ENCODE measurements at places on chromosomes 11 and 22.
A peak's percentile ranks its signal among the peaks of the same experiment; 100 is the strongest.

DNA sequence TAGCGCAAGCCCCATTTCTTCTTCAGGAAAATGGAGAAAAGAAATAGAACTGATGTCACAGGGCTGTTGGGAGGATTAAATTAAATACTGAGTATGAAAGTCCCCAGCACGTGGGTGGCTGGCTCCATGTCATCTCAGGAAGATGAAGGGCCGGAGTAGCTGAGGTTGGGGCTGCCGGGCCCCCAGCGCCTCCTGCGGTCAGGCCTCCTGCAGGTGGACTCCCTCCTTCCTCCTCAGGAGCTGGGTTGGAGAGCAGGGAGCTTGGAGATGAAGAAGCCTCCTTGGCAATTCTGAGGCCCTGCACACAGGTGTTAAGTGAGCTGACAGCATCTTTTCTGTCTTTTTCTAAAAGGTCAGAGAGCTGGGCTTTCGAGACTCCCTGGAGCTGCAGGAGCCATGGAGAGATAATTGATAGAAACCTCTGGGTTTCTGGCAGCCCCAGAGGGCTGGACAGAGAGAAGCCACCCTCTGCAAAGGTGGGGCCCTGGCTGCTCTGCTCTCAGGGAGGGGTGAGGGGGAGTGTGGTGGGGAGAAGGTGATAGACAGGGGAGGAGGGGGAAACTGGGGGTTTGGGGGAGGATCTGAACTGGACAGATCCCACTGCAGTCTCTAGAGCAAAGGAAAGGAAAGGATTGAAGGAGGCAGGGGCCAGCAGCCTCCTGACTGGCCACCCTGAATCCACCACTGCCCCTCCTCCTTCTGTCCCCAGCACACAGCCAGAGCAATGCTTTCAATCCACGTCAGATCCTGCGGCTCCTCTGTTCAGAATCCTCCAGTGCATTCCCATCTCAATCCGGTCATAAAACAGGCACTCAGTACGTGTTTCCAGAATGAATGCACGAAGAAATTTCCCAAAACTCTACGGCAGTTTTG is 210.8 kb downstream of the CEP164 start:
- DNase-seq, result no peak

GRCh38 chr11:10255388-10256125 is 38.5 kb downstream of the SBF2 start:
- DNase-seq, result no peak

DNA sequence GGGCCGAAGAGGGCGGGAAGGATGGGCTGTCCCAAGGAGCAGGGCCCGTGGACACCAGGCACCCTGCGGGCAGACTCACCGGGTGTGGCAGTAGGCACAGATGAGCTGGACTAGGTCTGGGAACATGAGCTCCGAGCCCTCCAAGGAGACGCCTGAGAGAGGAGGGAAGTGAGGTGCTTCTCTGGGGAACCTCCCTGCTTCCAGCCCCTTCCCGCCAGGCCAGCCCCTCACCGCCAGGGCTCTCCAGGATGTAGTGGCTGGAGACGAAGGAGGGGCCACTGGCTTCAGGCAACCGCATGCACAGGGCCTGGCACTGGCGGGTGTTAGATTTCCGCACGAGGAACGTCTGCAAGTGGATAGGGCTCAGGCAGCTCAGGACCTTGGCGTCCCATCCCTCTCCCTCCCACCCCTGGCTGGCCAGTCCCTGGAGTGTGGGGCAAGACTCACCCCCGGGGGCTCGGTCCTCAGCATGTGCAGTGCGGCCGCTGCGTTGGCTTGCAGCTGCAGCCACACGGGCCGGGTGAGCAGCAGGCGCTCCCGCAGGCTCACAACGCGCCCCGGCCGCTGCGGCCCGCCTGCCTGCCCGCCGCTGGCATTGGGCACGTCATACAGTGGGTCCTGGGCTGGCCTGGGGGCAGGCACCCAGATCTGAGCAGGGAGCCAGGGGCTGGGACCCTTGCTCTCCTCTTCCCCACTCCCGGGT is 552 bp downstream of the RIN1 start:
- no peak for DNase-seq

- DNase-seq, result no peak
These were observed 9.8 kb downstream of the PPP6R3 start for GRCh38 chr11:68470304-68470811.

DNA sequence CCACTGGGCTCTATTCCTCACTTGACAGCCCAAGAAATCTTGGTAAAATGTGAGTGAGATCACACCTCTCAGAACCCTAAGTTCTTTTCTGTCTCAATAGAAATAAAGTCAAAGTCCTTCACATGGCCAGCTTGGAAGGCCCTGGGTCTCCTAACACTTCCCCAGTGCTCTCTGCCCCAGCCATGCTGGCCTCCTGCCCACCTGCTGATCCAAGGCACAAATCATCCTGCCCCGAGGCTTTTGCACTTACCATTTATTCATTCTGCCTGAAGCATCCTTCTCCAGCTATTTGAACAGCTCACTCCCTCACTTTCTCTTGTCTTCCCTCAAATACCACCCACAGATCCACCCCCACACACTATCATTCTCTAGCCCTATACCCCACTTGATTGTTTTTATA is 26.4 kb downstream of the ISX start:
- DNase-seq, result no peak

DNA sequence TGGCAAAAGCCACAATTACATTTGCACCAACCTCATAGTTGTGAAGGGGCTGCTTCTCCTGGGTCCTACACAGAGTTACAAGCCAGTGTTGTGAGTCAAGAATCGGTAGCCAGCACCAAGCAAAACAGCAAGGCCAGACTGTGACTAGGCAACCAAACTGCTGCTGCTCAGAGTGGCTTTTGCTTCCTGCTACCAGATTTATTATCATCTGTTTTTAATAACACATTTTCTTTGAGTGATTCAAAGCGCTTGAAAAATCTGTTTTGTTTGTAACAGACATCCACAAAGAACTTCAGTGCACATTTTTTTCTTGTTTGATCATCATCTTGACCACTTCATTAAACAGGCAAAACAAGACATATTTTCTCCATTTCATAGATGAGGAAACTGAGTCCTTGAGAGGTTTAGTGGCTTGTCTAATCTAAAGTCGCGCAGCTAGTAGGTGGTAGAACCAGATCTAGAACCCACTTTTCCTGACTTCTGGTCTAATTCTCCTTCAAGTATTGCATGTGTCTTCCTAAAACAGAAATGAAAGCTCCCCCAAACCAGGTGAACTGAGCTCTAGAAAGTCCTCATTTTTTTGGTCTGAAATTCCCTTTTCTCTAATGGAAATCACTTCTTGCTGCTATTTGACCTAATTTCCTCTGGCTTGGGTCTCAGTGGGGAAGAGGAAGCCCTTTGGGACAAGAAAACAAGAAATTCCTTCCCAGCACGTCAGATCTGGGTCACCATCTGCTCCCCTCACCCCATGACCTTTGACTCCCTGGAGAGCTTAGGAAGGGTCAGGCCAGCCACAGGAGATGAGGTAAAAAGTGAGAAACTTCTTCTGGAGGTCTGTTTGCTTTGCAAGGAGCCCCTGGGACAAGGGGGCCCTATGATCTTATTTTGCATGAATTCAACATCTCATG is 39.9 kb downstream of the CWC15 start:
- no peak for DNase-seq

DNA sequence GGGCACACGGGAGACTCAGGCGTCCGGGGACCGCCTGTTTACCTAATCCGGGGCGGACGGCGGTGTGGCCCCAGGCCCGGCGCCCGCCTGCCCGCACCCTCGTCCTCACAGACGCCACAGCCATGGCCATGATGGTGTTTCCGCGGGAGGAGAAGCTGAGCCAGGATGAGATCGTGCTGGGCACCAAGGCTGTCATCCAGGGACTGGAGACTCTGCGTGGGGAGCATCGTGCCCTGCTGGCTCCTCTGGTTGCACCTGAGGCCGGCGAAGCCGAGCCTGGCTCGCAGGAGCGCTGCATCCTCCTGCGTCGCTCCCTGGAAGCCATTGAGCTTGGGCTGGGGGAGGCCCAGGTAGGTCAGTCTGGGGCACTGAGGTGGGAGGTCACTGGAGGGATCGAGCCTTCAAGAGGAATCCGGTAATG is 10.0 kb upstream of the RAB1B start:
- no peak for DNase-seq

DNA sequence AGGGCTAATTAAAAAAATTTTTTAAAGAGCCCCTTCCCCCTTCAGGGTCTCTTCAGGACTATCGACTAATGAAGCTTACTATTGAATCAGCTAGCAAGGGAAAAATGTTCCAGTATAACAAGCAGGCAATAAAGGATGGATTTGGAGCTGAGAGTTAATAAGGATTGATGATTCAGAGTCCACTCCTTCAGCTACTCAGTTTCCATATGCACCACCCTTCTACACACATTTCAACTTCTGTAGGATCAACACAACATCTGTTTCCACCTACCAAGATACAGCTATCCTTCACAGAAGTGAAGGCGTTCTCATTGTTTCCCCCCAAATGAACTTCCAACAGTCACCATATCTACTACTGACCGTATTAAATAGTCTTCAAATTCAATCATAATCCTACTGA is 6.6 kb upstream of the ALKBH3 start:
- no peak for DNase-seq

DNA sequence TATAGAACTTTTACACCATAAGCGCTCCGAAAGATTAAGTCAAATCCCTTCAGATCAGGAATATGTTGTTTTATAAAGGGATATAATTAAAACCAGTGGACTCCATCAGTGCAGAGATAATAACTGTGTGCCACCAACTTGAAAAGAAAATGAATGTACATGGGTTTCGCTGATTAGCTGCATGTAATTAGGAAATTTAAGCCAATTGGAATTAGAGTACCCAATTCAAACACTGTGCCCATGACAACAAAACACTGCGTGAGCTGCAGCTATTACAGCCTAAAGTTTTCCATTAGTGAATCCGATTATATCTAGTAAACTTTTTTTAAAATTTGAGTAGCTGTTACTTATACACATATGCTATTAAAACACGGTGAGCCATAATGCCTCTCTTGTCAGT is 392.3 kb upstream of the ARHGAP42 start:
- DNase-seq, result no peak

DNA sequence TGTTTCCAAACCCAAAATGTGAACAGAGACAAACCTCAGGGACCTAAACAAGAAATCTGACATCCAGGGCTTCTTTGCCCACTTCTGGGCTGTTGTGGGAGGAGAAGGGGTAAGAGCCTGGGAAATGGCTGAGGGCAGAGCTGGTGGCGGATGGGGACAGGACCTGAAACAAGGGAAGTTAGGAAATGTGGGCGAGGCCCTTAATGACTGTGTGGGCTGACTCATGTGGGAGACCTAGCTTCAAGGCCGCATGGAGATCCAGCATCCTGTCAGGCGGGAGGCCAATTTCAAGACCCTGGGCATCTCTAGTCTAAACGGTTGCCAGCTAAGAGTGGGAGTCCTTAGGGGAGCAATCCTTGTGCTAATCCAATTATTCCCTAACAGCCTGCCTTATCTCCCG is 2.1 kb upstream of the OAF start:
- peak; percentile 31 for DNase-seq

DNA sequence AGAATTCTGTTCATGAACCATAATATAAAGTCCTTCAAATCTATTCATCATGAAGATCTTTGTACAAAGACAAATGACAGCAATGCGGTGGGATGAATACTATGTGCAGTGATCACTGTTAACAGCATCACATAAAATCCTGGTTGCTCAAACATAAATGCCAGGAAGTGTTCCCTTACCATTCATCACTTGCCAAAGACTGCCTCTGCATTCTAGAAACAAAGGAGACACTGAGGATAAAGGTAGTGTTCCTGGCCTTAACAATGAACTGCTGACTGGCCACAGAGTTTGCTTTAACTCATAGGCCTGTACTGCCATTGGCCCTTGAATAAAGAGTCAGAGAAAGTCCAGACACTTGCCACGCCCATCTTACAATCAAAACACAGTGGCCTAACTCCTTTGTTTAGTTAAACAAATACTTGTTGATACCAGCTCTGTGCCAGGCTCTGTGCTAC is 29.5 kb downstream of the C2CD3 start:
- no peak for DNase-seq

DNA sequence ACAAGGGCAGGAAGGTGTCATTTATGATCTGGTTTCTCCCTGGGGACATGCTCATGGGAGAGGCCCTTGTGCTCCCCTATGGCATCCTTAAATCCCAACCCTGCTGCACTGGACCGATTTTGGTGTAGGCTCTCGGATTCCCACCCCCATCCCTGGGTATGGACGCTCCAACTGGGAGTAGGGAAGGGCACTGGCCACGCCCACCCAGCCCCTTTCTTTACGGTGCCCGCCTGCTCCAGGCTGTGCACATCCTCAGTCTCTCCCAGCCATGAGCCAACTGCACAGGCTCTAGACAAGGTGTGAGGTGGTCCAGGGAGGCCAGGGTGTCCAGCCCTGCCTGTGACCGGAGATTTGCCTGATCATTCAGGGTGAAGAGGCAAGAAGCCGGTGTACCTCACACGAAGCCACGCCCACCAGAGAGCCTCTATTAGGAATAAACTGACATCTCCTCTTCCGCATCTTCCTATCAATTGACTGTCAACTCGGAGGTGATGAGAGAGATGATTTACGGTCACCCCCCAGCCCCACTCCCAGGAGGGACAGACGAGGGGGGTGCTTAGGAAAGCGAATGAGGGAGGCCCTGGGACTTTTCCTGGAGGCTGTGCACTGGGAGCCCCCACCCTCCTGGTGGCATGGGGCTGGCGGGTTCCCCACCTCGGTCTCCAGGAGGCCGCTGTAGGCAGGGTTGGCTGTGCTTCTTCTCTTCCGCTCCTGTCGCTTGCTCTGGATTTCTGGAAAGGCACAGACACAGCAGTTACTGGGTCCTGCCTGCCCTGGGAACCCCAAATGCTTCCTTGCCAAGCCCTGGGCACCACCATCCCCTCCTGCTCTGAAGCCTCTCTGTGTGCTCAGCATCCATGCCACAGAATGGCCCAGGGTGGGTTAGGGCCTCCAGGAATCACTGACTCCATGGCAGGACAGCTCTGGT is 116.7 kb downstream of the PHF21B start:
- no peak for DNase-seq

DNA sequence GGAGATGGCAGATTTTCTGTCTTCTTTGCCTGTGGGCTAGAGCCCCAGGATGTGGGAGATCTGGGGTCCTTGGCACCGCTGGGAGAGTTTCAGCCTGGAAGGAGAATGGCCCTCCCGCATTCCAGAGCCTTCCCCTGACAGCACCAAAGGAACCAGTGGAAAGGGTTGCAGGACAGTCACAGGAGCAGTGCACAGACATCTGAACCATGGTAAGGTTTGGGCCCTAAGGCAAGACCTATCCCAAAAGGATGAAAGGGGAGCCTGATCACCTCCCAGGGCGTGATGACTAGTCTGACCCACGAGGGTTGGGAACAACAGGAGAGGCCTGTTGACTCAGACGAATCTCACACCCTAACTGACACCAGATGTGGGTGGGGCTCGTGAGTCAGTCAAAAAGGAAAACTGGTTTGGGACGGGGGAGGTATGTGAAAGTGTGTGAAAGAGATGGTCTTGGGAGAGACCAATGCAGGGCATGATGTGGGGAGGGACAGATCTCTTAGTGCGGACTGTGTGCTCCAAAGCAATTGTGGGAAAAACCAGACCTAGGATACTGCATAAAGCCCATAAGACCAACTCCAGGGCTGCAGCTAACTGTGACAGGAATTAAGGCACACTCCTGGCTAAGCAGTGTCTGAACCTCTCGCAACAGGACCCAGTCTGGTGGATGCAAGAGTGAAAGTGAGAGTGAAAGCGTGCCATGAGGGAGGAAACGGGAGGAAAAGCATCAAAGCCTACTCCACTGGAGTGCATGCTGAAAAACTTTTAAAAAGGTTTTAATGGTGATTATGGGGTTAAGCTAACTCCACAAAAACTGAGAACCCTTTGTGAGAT is 39.1 kb upstream of the GLYAT start:
- no peak for DNase-seq

All from common myeloid progenitor, CD34-positive (primary cell).